ENCODE measurements at places on chromosomes 4 and X.

DNA sequence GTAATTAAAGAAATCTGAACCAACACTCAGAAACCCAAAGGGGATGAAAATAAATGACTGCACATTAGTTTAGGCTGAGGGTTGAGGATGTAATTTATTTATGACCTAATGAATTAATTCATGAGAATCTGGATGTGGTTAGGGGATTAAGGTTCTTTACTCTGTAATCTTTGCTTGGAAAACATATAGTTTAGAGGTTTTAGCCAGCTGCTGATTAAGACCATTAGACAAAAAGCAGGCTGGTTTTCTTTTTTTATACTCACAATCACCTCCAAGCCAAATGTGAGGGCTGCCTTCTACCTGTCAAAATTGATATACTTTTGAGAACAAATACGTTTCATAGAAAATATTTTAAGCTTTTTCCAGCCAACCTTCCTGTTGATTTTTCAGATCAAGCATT is 2705.8 kb downstream of the PCDH7 start:
- no peak for DNase-seq

GRCh38 chr4:89009115-89009514 is 47.9 kb downstream of the FAM13A start:
- DNase-seq: no peak

DNA sequence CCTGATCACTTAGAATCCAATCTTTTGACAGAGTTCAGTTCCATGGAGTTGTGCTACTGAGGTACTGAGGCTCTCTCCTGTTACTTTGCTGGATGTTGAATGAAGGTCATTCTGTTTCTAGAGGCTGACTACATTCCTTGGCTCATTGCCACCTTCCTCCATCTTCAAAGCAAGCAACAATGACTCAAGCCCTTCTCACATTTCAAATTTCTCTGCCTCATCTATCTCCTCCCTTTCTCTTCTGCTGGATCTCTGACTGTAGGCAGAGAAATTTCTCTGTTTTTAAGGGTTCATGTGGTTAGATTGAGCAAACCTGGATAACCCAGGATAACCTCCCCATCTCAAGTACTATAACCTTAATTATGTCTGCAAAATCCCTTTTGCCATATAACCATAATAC is 775.4 kb downstream of the STPG2 start:
- no peak for DNase-seq

DNA sequence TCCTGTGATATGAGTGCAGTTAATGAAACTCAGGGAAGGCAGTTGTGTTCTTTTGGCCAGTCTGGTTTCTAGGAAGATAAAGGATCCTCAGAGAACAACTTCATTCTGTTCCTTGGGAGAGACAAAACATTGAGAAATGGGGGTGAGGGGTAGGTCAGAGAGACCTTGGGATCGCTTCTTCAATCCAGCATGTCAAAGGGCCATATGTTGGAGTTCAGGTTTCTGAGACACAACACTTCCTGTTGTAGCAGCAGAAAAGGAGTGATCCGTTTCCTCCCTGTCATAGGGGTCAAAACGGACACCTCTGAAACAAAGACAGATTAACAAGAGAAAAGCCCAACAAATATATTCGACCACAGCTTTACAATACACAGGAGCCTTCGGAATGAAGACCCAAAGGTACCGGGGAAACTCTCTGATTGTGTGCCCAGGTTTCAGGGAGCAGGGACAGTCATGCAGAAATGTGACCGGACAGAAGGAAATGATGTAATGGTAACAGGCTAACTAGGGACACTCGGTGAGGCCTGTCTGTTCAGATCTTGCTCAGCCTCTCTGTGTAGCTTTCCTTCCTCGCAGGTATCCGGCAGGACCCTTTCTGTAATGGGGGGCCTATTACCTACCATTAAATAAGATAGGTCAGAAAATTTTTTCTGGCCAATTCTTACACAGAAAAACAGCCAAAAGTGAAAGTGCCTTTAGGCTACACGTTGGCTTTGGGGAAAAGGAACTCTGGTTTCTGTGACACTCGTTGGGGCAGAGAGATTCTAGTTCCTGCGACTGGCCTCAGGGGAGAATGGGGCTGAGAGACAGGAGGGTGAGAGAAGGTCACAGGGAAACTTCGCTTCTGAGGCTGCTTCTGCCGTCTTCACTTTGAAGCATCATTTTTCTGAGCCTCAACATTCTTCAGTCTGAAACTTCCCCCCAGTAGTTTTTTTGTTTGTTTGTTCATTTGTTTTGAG is 103.3 kb upstream of the TLR3 start:
- DNase-seq: no peak

DNA sequence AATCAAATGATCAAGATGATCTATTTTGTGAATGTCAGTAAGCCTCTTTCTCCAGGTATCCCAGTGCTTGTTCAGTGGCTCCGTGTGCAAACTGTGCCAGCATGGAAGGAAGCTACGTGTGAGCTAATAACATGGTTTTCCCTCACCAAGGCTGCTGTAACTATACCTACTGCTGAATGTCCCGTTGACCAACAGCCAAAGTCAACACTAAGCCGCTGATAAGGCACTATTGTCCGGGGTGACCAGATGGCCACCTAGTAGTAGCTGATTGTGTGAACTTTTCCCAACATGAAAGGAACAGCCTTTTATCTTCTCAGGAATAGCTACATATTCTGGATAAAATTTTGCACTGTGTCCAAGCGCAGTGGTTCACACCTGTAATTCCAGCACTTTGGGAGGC is 58.0 kb upstream of the ABCG2 start:
- DNase-seq: no peak

- no peak for DNase-seq
These were observed 671.9 kb downstream of the TRIML1 start for GRCh38 chr4:188811121-188811520.

- no peak for DNase-seq
These were observed 21.4 kb upstream of the SCRG1 start for GRCh38 chr4:173420324-173420752.

GRCh38 chrX:154014429-154015380 is 5.0 kb downstream of the IRAK1 start:
- DNase-seq: no peak

DNA sequence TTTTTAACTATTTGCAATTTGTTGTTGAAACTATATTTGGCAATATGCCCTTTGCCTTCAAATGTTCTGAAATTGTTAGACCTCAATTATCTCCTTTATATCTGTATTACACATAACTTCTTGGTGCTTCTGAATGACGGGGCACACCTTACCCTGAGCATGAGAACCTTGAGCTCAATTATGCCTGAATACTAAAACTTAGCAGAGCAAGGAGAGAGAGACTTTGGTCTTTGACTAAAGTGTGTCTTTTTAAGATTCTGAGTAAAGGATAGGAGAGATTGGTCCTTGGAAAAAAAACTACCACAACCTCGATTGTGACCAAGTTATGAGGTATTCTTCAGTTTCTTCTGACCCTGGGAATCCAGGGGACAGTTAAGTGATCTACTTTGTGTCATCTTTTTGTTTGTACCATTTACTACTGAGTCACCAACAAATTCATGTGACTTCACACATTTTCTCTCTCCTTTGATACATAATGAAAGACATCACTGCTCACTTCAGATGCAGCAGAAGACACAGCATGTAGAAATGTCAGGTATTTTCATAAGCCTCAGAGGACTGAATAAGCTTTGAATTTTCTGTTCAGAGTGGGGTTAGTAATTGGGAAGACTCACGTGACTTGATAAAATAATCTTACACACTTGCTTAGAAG is 51.4 kb downstream of the PTTG2 start:
- no peak for DNase-seq

GRCh38 chrX:72308566-72309296 is 3.0 kb upstream of the CITED1 start:
- peak; percentile 45 for DNase-seq

DNA sequence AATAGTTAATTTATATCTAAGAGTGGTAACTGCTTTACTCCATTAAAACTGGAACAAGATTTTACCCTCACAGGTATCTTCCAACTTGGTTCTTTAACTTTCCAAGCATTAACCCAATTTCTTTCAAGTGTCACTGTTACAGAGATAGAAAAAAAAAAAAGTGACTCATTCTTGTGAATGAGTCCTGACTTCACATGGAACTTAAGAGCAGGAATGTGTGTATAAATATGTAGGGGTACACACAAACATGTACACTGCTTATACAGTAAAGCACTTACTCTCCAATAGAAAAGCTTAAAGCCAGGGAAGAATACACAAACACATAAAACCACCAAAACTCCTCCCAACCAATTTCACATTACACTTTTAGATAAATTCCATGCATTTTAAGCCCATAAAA is 38.8 kb downstream of the TAPT1 start:
- DNase-seq: no peak

DNA sequence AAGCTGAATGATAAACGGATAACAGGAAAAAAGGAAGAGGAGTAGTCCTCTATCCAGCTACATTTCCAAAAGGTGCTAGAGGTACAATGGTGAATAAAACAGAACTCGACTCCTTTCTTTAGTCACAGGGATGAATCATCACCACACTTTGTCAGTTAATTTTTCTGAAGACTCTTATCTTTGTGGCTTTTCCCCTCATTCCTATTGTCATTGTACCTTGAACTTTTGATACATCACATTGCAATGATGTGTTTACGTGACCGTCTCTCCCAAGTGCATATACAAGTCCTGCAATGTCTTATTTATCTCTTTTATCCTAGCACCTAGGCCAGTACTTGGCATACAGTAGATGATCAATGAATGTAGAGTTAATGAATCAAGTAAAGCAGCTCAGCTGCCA is 134.7 kb downstream of the LHFPL1 start:
- no peak for DNase-seq

DNA sequence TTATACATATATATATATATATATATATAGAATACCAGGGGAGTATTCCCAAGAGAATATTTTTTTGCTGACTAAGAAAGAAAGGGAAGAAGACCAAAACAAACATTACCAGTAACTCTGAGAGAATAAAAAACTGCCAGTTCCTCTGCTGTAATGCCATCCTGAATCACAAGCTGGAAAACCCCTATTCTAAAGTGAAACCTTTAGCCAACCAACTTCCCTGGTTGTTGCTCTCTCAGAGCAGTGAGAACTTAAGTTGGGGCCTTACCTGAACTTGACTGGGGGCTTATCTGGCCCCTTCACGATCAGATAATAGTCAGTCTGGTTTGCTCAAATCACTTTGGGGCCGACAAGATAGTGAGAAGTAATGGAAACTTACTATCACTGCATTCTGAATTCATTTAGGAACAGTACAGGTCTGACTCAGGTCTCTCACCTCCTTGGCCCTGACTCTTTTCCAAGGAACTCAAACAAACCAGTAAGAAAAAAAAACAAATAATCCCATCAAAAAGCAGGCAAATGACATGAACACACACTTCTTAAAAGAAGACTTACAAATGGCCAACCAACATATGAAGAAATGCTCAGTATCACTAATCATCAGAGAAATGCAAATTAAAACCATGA is 62.5 kb downstream of the CD40LG start:
- DNase-seq: no peak

DNA sequence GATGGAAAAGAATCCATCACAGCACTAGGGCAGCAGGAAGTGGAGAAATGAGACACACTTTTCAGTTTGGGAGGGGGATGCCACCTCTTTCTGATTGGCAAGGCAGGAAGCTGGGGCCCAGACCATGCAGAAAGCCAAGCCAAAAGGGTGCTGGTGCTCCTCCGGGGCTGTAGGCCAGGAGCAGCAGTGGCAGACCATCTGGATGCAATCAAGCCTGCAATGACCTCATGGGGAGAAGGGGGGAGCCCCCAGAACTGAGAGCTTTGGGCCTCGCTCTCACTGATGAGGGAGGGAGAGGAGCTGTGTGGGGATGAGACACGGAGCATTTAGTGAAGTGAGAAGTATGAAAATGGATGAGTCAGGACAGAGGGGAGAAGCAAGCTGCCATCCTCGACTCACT is 141.3 kb upstream of the NALF2 start:
- DNase-seq: no peak

- DNase-seq: no peak
These were observed 305.5 kb upstream of the EMCN start for GRCh38 chr4:100823066-100823992.

- no peak for DNase-seq
These were observed 16.0 kb downstream of the LRPAP1 start for GRCh38 chr4:3516061-3516835.

DNA sequence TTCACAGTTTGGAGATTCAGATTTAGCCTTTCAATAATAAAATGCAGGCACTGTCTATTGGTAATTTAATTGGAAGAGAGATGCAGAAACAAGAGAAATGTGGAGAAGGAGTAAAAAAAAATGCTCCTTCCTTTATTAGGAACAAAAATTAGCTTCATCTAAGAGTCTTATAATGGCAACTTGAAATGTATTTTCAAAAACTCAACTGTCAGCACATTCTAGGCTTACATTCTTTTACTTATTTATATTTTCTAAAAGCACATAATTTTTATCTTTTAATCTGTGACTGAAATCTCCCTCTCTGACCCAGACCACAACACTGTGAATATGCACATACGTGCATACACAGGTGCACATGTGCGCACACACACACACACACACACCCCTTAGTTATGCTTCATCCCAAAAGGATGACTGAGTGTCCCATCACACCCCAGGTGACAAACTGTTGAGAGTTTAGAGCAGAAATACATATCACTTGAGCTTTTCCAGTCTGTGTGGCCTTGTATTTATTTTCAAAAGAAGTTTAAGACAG is 29.7 kb downstream of the NR3C2 start:
- no peak for DNase-seq

DNA sequence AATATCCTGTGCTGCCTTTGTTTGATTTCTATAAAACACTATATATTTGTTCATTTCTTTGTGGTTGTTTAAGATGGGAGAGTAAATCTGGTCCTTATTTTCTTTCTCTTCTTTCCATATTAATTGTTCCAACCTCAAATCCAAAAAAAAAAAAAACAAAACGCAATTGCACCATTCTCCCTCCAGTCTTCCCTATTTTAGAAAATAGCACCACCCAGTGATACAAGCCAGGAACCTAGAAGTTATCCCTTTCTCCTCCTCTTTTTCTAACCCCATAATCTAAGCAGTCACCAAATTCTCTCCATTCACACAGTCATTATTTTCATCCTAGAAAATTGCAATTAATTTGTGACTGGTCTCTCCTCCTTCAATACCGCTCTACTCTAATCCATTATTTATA is 107.8 kb downstream of the GABRA3 start:
- DNase-seq: no peak

DNA sequence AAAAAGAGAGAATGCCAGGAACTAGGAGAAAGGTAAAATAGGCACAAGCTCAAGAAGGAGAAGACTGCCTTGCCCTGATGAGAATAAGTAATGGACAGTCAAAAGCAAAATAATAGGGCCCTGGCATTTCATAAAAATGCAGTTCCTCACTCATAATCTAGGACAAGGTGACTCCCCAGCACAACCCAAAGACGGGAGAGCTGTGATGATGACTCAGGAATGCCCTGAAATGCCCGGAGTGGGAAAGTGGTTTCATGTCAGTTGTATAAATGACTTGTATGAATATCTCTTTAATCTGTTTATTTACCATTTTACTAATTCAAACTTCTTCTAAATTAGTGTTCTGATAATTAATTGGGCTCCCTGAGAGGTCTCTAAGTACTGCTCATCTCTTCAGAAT is 28.8 kb upstream of the SETD7 start:
- DNase-seq: no peak

- DNase-seq: no peak
These were observed 166.6 kb downstream of the LDB2 start for GRCh38 chr4:16731776-16732380.
